ENCODE measurements at places on chromosomes 7 and 10.

DNA sequence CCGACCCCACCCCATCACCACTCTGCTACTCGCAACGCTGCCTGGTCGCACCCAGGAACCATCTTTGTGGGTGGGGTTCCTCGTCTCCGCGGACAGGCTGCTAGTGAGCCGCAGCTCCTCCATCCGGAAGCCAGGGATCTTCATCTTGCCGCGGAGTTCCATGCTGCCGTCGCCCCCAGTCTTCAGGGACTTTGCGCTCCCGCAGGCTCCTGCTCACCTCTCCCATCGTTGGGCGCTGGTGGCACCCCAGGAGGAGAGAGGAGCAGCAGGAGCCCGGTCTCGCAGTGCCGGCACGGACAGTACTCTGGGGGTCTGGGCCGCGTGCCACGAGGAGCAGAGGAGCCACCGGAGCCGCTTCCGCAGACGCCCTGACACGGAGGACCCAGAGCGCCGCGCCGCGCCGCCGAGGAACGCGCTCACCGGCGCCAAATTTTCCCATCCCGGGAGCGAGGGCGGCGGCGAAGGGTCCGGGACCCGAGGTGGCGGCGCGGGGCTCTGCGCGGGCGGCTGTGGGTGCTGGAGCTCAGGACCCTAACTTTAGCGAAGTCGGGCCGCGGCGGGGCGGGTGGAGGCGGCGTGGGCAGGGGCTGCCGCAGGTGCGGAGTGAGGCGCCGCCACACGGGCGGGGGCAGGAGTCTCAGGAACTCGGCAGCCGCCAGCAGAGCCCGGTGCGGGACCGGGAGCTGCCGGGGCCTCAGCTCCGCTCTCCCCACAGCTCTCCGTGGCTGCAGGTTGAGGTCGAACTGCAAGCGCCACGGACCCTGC, 750.1 kb upstream of the SORCS1 start:
- no peak for DNase-seq

DNA sequence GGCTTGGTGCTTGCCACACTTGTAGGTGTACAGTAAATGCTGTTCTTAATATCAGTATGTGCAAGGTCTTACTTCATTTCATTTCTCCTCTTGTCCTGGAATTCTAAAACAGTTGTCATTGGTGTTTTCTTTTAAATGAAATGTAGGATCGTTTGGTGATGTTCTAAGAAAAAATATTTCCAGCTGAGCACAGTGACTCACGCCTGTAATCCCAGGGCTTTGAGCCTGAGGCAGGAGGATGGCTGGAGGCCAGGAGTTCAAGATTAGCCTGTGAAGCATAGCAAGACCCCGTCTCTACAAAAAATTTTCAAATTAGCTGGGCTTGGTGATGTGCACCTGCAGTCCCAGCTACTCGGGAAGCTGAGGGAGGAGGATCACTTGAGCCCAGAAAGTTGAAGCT, 32.6 kb upstream of the ELN start:
- no peak for DNase-seq

GRCh38 chr7:70627461-70627860, 504.5 kb upstream of the GALNT17 start:
- no peak for DNase-seq

- DNase-seq = no peak
Observed at GRCh38 chr10:46319389-46319788, 32.6 kb downstream of the ANTXRL start.

GRCh38 chr10:49419005-49419404, 23.1 kb upstream of the DRGX start:
- no peak for DNase-seq

- DNase-seq = no peak
Observed at GRCh38 chr10:78148216-78148960, 114.7 kb downstream of the RPS24 start.

DNA sequence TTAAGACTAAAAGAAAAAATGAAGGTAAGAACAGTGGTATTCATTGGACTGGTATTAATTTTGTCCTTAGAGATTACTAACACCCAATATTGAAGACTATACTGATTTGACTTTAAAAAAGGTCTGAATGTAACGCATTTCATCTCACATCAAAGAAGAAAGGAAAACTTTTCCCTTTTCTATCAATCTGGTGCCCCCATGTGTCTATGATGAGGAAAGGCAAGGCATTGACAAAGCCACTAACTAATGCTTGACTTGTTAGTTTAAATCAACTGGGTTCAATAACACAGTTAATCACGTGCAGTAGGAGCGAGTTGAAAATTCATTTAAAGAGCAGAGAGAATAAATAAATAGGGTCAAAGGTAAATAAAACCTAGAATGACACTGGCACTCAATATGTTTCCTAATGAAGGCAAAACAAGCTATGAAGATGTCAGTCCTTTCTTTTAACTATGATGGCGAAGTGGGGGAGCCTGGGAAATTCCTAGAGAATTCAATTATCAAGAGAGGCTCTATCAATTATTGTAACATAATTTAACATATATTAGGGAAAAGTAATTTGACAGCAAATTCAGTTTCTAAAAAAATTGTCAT, 180.9 kb downstream of the ANK3 start:
- DNase-seq = no peak

DNA sequence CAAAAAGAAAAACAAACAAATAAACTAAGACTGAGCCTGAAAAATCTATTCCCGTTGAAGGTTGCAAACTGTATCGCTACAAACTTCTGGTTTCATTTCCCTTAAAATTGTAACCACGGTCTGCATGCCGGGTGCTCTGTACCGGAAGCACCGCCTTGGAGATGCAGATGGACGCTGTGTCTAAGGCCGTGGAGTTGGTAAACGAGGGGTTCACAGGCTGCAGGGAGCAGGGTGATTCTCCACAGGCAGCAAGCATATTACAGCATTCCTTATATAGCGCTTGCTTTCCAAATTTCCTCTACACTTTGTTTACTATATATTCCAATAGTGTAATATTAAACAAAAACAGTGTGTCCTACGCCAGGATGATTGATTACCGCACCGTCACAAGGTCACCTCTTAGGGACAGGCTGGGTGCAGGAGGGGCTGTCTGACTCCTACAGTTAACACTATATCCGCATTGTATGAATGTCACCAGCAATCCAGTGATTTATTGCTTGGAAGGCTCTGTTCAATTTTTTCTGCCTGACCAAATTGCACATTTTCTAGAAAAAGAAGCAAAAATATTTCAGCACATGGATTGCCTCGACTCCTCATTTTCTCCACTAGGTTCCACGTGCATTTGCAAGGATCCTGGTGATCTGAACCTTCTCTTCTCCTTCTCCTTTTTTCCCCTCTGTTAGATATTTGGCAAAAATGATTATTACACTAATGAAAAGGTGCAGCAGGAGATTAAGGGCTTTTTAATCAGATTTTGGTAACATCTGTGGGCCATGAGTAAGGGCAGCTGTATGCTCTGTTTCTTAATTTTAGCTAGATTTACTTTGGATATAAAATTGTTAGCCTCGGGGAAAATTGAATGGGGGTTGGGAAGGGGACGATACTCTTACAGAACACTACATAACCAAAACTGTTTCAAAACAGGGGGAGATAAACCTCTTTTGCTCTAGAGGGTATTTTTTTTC, 325.8 kb upstream of the MGMT start:
- no peak for DNase-seq

DNA sequence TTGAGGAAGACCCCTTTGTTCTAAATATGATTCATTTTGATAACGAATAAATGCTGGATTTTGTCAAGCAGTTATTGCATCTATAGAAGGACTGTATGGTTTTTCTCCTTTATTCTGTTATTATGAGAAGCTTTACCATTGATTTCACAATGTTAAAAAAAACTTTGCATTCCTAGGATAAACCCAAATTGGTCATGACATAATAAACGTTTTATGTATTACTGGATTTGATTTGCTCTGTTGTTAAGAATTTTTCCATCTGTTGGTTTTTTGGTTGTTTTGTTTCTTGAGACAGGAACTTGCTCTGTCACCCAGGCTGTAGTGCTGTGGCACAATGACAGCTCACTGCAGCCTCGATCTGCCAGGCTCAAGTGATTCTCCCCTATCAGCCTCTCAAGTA, 2.2 kb upstream of the DNA2 start:
- no peak for DNase-seq

DNA sequence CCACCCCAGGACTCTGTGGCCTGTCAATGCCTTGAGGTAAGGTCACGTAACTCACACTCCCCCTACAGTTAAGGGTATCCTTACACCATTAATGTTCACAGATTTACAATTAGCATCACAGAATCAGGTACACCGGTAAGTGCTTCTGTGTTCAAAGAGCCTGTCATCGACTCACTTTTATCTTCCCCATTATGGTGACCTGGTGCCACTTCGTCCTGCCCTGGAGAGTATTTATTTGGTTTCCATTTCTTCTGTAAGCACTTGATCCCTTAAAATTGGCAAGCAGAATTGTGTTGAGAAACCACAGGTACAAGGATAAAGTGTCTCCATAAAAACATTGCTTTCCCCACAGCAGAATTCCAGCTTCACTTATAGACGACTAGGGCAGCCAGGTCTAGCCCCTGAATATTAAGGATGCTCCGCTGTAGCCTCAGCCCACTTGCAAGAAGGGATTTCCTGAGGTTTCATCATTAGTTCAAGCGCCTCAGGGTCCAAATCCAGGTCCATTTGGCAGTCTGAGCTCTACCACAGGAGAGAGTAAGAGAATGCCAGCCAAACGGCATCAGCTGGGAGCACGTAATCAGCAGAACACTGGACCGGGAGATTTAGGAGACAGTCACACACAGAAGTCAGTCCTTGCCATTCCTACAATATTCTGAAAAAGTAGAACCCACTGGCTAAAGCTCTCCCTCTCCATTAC, 10.1 kb downstream of the ATXN7L1 start:
- no peak for DNase-seq

All from CD4-positive, alpha-beta T cell (primary cell).